ENCODE measurements at places on chromosomes 6 and 20.

- DNase-seq = no peak
Measured at GRCh38 chr20:35632539-35633115, 17.0 kb downstream of the SPAG4 start.

DNA sequence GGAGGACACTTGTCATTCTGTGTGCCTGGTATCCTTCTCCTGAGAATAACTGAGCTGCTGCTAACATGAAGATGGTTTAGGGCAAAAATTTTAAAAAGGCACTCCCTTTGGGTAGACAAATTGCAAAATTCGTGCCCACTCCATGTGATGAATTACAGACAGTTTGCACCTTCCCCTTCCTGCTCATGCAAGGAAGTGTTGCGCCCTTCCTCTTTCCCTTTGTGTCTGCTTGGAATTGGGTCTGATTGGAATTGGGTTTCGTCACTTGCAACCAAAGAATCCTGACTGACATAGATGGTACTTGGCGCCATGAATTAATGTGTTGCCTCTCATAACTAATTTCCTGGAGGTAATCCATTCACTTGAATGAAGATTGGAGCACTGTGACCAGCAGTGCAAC lies 62.3 kb upstream of the SHLD1 start:
- DNase-seq = no peak

DNA sequence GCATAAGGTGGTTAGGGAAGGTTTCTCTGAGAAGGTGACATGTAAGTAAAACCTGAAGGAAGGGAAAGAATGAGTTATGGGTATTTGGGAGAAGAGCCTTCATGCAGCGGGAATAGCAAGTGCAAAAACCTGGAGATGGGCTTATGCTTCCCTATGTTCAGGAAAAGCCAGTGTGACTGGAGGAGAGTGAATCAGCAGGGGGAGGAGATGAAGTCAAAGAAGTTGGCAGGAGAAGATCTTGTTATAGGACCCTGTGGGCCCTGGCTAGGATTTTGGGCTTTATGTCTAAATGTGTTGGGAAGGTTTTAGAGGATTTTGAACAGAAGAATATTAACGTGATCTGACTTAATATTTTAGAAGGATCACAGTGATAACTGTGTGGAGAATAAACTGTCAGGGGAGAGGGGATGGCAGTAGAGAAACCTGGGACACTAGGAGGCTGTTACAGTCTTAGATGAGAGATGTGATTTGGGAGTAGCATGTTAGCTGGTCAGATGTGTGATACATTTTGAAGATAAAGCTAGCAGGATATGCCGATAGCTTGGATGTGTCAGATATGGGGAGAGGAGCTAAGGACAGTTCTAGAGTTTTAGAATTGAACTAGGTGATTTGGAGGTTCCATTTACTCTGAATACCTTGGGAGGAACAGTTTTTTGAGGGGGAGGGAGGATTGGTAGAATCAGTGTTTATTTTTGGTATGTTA lies 41.0 kb downstream of the PHF3 start:
- DNase-seq = no peak

- DNase-seq = no peak
Measured at GRCh38 chr20:18904192-18904591, 90.6 kb downstream of the SCP2D1 start.

- no peak for DNase-seq
Measured at GRCh38 chr6:30100585-30101443, 12.1 kb downstream of the TRIM31 start.

GRCh38 chr6:47200536-47201334 lies 109.0 kb downstream of the TNFRSF21 start:
- no peak for DNase-seq

DNA sequence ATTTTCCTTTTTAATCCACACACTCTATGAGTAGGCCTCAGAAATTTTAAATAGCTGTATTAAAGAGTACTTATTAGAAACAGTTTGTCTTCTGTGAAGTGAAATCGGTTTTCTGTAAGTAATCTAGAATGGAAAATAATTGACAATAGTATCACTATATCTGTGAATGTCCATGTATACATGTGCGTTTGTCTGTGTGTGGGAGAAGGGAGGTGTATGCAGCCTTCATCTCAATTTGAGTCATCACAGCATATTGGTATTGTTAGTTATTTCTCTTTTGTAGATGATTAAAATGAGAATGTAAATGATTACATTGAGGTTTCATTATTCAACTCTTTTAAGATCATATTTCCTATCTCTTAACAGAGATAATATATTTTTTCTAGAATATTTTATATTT lies 206.0 kb downstream of the EYS start:
- DNase-seq = no peak

- DNase-seq = no peak
Measured at GRCh38 chr20:38192323-38192885, 27.3 kb upstream of the TGM2 start.

- DNase-seq = no peak
Measured at GRCh38 chr6:45787384-45787783, 228.3 kb downstream of the CLIC5 start.

GRCh38 chr20:47785311-47785853 lies at the start of gene SULF2:
Gene SULF2 (minus strand): TSS chr20:47785481. CDS start chr20:47757363, 28,118 bp downstream.
- DNase-seq = no peak

DNA sequence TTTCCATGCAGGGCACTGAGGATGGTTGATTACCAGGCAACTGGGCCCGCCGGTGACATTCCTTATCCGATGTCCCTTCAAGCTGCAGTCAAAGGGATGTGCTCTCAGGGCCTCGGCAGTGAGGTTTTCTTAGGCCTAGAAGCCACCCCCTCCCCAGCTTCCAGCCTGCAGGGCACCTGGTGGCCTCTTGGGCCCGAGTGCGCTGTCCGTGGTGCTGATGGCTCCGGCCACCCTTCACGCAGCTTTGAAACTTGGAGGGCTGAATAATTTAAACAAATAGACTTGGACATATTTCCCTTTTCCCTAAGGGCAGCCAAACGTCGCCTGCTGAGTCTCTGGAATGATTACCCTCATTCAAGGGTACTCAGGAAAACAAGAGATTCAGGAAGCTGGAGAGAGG lies 8.9 kb upstream of the MLN start:
- DNase-seq = no peak
